ENCODE measurements at places on chromosomes 3 and 15. TPM values are rescaled to one million over a fixed set of nuclear protein-coding genes. Genes with fewer than 3 reads are reported as not detected.

The TMEM207 gene
- not detected for total RNA-seq

The SEMA3G gene
- 0.53 TPM for total RNA-seq

The SLC51A gene
- total RNA-seq, result not detected

The HTR3E gene
- total RNA-seq, result not detected

The TEX9 gene
- total RNA-seq, result 1.2 TPM

The TRIM71 gene
- total RNA-seq, result not detected

The MFSD1 gene
- 150 TPM for total RNA-seq

The SGO1 gene
- 18.2 TPM for total RNA-seq

The LCTL gene
- 14.5 TPM for total RNA-seq

The COL6A5 gene
- 0.17 TPM for total RNA-seq

The PIF1 gene
- 15.3 TPM for total RNA-seq

The CERS3 gene
- not detected for total RNA-seq
